Hepatocyte (in vitro differentiated cells): ENCODE measurements at places on chromosomes 6 and 20. TPM values are rescaled to one million over a fixed set of nuclear protein-coding genes. Genes with fewer than 3 reads are reported as not detected.

Gene PPIL6
- 2.2 and 2.6 TPM in 2 replicates for total RNA-seq

GRCh38 chr20:60255866-60256265 lies 297.6 kb downstream of the CDH26 start:
- H3K27me3 ChIP-seq = peaks cover 12% of the 10 kb centered on the region
- DNase-seq = no peak
- no peaks in the 10 kb centered on the region for H3K36me3 ChIP-seq
- H3K27ac ChIP-seq = no peak overlapping the region

Gene CST8
- not detected in 2 replicates for total RNA-seq

Gene PPP1R18
- 12.0 and 13.2 TPM in 2 replicates for total RNA-seq

Gene SLC22A16
- total RNA-seq = not detected in 2 replicates

DNA sequence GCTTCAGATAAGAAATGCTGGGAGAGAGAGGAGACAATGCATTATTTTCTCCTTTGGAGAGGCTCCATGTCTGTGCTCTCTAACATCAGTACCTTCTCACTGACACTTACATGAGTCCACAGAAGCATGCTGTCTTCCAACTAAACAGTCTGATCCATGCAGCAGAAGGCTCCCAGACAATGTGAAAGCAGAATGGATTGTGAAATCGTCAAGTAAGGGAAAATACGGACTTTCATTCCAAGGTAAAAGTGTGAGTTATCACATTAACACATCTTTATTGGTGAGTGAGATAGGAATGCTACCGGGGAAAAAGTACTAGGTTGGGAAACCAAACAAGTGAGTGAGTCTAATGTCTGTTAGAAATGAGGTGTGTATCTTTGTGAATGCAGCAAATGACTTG lies 167.6 kb upstream of the KCNK16 start:
- no peaks in the 10 kb centered on the region for H3K4me1 ChIP-seq
- no peak overlapping the region for H3K4me3 ChIP-seq
- no peak overlapping the region for H3K27ac ChIP-seq
- no peak for DNase-seq
- H3K36me3 ChIP-seq = no peaks in the 10 kb centered on the region
